ENCODE measurements at places on chromosomes 1 and 21. TPM values are rescaled to one million over a fixed set of nuclear protein-coding genes. Genes with fewer than 3 reads are reported as not detected.

The DCST1 gene
- not detected for total RNA-seq

The HORMAD1 gene
- total RNA-seq: not detected

The GSTM5 gene
- not detected for total RNA-seq

The ZNF692 gene
- total RNA-seq: 8.8 TPM

The LDLRAD1 gene
- not detected for total RNA-seq

The ABCA4 gene
- not detected for total RNA-seq

DNA sequence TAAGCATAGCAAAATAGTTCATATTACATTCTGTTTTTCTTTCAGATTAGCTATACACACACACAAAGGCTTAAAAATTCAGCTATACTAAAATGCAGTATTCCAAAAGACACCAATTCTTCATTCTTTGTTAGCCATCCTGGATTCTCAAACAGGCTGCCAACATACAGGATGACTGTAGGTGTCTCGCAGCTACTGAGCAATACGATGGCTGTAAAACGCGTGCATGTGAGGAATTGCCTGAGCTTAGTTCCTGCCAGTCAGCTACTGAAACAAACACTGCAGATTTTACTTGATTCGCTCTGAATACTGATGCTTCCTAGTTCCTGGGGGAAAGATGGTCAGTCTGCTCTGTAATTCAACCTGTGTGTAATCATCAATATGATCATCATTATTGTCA, 24.7 kb upstream of the HMGN1 start:
- DNase-seq: no peak

- no peak for DNase-seq
Observed at GRCh38 chr1:77430966-77431690, 149.3 kb downstream of the AK5 start.

- DNase-seq: peak; percentile 60
Observed at GRCh38 chr1:109838838-109839240, 71.8 kb upstream of the CSF1 start.

- DNase-seq: no peak
Observed at GRCh38 chr1:231040800-231041718, 1.0 kb upstream of the FAM89A start.

DNA sequence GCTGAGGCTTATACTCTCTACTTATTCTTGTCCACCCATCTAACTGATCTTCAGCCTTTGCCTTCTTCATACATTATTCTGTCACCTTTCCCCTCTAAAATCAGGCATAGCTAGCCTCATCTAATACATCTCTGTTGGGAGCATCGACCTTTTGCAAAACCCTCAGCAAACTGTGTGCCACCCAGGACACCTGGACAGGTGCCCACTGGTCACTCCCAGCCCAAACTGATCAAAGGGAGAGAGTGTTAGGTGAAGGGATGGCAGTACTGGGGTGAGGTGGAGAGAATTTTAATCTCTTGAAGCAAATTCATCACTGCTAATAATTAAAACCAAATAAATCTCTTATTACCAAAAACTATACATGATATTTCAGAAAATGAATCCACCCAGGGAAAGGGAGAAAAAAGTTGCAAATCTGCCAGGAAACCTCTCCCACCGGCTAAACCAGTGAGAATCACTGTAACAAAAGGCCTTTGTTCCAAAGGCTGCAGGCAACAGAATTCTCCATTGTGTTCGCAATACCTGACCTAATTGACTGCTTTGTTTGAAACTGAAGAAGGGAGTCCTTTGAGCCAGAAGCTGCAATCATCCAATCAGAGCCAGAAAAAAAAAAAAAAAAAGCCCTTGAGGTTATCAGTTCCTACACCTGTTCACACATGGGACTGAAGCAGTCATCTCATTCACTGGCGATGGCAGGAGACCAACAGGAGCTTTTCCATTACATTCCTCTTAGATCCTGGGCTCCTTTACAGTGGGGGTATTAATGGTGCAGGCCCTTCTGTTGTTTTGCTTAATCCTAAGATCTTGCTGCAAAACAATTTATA, 172.6 kb downstream of the APP start:
- DNase-seq: no peak

GRCh38 chr1:199046618-199047017, 407.8 kb downstream of the PTPRC start:
- no peak for DNase-seq

- no peak for DNase-seq
Observed at GRCh38 chr1:201570181-201570885, 31.4 kb downstream of the NAV1 start.

GRCh38 chr1:1071486-1072298, 2.4 kb downstream of the RNF223 start:
- DNase-seq: no peak

GRCh38 chr1:230772457-230773395, 25.5 kb downstream of the CAPN9 start:
- DNase-seq: no peak

DNA sequence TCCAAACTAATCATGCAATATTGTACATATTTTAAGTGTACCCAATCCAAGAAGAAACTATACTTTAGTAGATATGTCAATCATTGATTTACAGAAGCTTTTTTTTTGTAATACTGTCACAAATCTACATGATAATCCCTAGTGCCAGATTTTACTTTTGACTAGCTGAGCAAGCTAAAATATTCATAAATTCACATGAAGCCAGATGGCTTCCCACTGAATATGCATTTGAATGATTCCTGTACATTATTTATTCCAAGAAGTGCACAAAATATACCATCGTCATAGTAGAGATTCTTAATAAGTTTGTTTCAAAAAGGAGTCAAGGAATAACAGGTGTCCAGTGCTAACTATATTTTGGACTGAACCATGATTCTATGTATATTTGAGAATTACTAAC, 17.2 kb downstream of the FPGT start:
- DNase-seq: no peak

GRCh38 chr1:62175568-62176179, 19.0 kb upstream of the L1TD1 start:
- peak; percentile 39 for DNase-seq

- peak; percentile 60 for DNase-seq
Observed at GRCh38 chr1:115280064-115280463, 58.0 kb downstream of the NGF start.

Measured in SJSA1 (cell line).